ENCODE measurements at places on chromosomes 11 and 22.

GRCh38 chr11:128790196-128790595, 76.9 kb downstream of the KCNJ1 start:
- H3K4me1 ChIP-seq = peaks cover 30% of the 10 kb centered on the region
- no peaks in the 10 kb centered on the region for H3K27me3 ChIP-seq
- H3K36me3 ChIP-seq = peaks cover 9% of the 10 kb centered on the region
- DNase-seq = no peak

- DNase-seq = no peak
- H3K4me3 ChIP-seq = peak overlapping the region; percentile 47
- peaks cover 28% of the 10 kb centered on the region for H3K4me1 ChIP-seq
- no peaks in the 10 kb centered on the region for H3K36me3 ChIP-seq
- no peaks in the 10 kb centered on the region for H3K27me3 ChIP-seq
Observed at GRCh38 chr11:44559207-44559939, 6.1 kb upstream of the CD82 start.

GRCh38 chr22:43945632-43946383, 9.4 kb upstream of the SAMM50 start:
- H3K4me3 ChIP-seq = no peak overlapping the region
- H3K27me3 ChIP-seq = peaks cover 26% of the 10 kb centered on the region

GRCh38 chr11:132777067-132777975, 755.0 kb downstream of the OPCML start:
- H3K27ac ChIP-seq = peak overlapping the region; percentile 45
- peaks cover 9% of the 10 kb centered on the region for H3K27me3 ChIP-seq
- peaks cover 7% of the 10 kb centered on the region for H3K4me1 ChIP-seq
- no peak for DNase-seq
- no peak overlapping the region for H3K4me3 ChIP-seq

DNA sequence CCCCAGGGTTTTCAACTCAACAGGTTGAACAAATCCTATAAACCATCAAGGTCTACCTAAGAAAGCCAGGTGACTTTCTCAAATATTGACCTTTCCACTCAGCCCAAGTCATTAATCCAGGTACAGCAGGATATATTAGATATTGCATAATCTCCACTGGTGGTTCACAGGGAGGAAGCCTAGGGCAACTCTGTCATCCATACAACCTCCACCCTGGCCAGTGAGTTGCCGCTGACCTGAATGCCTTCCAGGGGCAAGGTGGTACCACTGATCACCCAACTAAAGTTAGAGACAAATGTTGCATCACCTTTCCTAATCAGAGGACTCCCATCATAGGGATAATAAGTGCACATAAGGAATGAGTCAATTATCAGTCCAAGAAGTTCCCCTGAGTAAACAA, 22.9 kb downstream of the GUCD1 start:
- peaks cover 3% of the 10 kb centered on the region for H3K36me3 ChIP-seq
- H3K4me3 ChIP-seq = no peak overlapping the region
- H3K27ac ChIP-seq = no peak overlapping the region

- H3K27ac ChIP-seq = no peak overlapping the region
- H3K4me3 ChIP-seq = no peak overlapping the region
- no peaks in the 10 kb centered on the region for H3K27me3 ChIP-seq
- no peak for DNase-seq
- no peaks in the 10 kb centered on the region for H3K4me1 ChIP-seq
- no peaks in the 10 kb centered on the region for H3K36me3 ChIP-seq
Observed at GRCh38 chr11:78149646-78150045, 10.2 kb upstream of the ALG8 start.

- peak overlapping the region; percentile 84 for H3K27ac ChIP-seq
- peaks cover 7% of the 10 kb centered on the region for H3K36me3 ChIP-seq
- peaks cover 21% of the 10 kb centered on the region for H3K4me1 ChIP-seq
Observed at GRCh38 chr11:971092-971690, 45.5 kb downstream of the AP2A2 start.

DNA sequence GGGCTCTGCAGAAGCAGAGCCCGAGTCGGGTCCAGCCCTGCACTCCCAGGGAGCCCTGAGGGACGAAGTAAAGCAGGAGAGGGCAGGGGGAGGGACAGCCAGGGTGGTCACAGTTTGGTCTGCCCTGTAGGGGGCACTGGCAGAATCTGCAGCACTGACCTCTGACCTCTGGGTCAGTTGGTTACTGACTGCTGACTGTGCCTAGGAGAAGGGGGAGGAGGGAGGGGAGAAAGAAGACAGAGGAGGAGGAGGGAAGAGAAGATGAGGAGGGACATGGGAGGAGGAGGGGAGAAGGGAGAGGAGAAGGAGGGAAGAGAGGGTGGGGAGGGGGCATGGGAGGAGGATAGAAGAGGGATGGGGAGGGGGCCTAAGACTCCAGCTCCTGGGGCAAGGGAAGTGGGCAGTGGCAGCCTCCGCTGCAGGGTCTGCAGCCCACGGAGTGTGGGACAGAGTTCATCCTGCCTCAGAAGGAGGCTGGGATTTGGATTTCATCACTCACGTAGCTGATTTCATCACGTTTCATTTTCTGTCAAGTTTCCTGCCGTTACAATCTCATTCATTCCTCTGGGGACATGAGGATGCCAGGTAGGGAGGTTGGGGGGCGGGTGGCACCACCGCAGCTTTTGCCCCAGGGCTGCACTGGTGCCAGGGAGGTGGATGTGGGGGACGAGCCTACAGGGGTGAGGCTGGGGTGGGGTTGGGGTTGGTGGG, 55.2 kb downstream of the FLRT1 start:
- peaks cover 5% of the 10 kb centered on the region for H3K4me1 ChIP-seq
- DNase-seq = no peak
- H3K36me3 ChIP-seq = peaks cover 2% of the 10 kb centered on the region
- peaks cover 7% of the 10 kb centered on the region for H3K27me3 ChIP-seq
- H3K27ac ChIP-seq = no peak overlapping the region

DNA sequence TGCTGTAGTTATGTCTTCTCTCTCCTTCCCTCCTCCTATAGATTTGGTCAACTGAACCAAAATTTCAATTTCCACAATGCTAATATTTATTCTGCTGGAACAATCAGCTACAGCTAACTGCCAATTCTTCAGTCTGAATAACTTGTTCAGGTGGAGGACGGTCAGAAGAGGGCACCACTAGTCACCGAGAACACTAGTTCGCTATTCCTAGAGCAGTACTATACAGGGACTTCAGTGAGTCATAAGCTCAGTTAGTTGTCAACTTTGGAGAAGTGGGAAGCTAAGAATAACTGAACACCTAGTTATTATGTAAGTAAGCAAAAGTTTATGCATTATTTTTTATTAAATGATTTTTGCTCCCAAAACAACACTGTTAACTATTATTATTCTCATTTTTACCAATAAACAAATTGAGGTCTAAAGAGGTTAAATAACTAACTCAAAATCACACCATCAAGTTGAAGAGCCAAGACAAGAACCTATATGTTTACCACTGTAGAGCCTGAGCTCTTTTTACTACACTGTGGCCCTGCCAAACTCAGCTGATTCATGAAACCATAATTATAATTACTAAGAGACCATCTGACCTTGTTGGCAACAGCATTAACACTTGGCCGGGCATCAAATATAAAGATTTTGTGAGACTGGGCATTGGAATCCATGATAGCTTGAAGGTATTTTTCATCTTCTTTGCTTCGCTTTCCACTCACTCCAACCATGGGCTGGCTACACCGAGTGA, 59.0 kb downstream of the CEP57 start:
- peaks cover 7% of the 10 kb centered on the region for H3K4me1 ChIP-seq
- no peak overlapping the region for H3K4me3 ChIP-seq
- no peak for DNase-seq

- H3K36me3 ChIP-seq = no peaks in the 10 kb centered on the region
- no peak for DNase-seq
- H3K27me3 ChIP-seq = peaks cover 40% of the 10 kb centered on the region
- H3K27ac ChIP-seq = no peak overlapping the region
- no peaks in the 10 kb centered on the region for H3K4me1 ChIP-seq
Observed at GRCh38 chr11:57150454-57150917, 31.3 kb upstream of the LRRC55 start.

DNA sequence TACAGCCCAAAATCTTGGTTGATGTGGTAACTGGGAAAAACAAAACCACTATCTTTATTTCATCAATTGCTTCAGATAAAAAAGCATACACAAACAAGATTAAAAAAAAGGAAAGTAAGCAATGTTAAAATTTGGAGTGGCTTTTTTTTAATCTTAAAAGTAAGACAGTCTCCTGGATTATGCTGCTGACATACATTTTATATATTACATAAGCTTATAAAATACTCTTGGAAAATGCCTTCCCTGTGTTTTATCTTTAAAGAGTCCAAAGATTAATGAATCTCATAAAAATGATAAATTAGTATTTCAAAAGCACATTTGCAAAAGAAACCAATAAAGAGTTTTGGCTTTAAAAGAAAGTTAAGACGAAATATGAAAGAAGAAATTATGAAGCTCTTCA, 132.7 kb downstream of the DLG2 start:
- H3K36me3 ChIP-seq = peaks cover 2% of the 10 kb centered on the region
- H3K27ac ChIP-seq = no peak overlapping the region
- no peak for DNase-seq
- no peaks in the 10 kb centered on the region for H3K27me3 ChIP-seq
- no peak overlapping the region for H3K4me3 ChIP-seq
- H3K4me1 ChIP-seq = no peaks in the 10 kb centered on the region

GRCh38 chr11:101438126-101438525, 145.7 kb downstream of the TRPC6 start:
- no peak overlapping the region for H3K4me3 ChIP-seq
- no peak for DNase-seq
- no peaks in the 10 kb centered on the region for H3K36me3 ChIP-seq
- no peak overlapping the region for H3K27ac ChIP-seq
- no peaks in the 10 kb centered on the region for H3K27me3 ChIP-seq
- H3K4me1 ChIP-seq = no peaks in the 10 kb centered on the region

DNA sequence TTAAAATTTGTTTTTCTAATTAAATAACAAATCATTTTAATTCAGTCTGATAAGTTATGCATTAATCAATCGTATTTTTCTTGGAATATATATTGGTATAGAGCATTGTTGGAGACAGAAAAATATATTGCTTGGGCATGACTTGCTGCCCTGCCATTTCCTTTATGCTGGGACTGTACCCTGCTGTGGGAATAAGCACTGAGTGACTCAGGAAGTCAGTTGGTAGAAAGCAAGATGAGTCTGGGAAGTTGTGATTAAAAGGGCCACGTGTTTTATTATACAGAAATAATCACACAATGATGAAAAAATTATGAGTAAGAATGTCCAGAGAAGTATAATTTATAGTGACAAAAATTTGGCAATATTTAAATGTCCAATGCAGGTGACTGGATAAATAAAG, 139.5 kb downstream of the KIF18A start:
- DNase-seq = no peak
- H3K27me3 ChIP-seq = no peaks in the 10 kb centered on the region
- H3K27ac ChIP-seq = no peak overlapping the region
- no peaks in the 10 kb centered on the region for H3K4me1 ChIP-seq

- H3K27me3 ChIP-seq = peaks cover 28% of the 10 kb centered on the region
- DNase-seq = no peak
- H3K4me1 ChIP-seq = no peaks in the 10 kb centered on the region
- H3K36me3 ChIP-seq = no peaks in the 10 kb centered on the region
- H3K4me3 ChIP-seq = no peak overlapping the region
Observed at GRCh38 chr11:34806875-34807274, 109.3 kb downstream of the APIP start.

DNA sequence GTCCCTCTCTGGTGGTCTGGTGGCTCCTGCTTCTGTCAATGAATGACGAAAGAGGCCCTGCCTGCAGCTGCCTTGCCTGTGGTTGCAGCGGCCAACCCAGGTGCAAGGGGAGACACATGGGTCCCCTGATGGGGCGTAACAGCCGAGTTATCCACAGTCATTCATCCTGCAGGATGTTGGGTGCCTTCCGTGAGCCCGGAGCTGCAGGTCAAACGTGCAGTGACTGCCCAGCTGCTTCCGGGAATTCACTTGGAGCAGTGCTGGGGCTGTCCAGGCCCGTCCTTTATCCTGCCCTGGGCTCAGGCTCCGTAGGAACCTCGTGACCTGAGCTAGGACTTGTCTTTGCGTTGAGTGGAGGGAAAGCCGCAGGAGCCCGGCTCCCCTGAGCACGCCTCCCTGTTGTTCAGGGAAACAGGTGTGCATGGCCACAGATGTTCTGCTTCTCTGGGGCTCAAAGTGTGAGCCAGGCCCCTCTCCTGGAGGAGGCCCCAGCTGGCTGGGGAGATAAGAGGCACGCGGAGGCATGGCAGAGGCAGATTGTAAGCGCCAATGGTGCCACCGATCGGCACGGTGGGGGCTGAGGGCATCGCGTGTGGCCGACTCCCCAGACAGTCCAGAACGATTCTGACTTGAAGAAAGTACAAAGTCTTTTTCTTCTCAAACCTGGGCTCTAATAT, 635.4 kb downstream of the BRD1 start:
- H3K27ac ChIP-seq = no peak overlapping the region
- no peak for DNase-seq
- peaks cover 44% of the 10 kb centered on the region for H3K27me3 ChIP-seq
- H3K36me3 ChIP-seq = peaks cover 3% of the 10 kb centered on the region

GRCh38 chr11:90558328-90558865, 335.5 kb upstream of the CHORDC1 start:
- H3K4me1 ChIP-seq = no peaks in the 10 kb centered on the region
- no peak overlapping the region for H3K4me3 ChIP-seq
- DNase-seq = no peak
- H3K27me3 ChIP-seq = no peaks in the 10 kb centered on the region
- H3K27ac ChIP-seq = no peak overlapping the region
- no peaks in the 10 kb centered on the region for H3K36me3 ChIP-seq

- no peak overlapping the region for H3K27ac ChIP-seq
- H3K36me3 ChIP-seq = no peaks in the 10 kb centered on the region
- no peak for DNase-seq
- peaks cover 4% of the 10 kb centered on the region for H3K4me1 ChIP-seq
Observed at GRCh38 chr11:68973219-68973618, 7.6 kb downstream of the MRGPRD start.

GRCh38 chr11:94450048-94450447, 43.6 kb downstream of the MRE11 start:
- no peak overlapping the region for H3K27ac ChIP-seq
- H3K4me3 ChIP-seq = no peak overlapping the region
- peaks cover 9% of the 10 kb centered on the region for H3K36me3 ChIP-seq
- no peaks in the 10 kb centered on the region for H3K27me3 ChIP-seq

- no peaks in the 10 kb centered on the region for H3K27me3 ChIP-seq
- H3K36me3 ChIP-seq = no peaks in the 10 kb centered on the region
- DNase-seq = no peak
- no peaks in the 10 kb centered on the region for H3K4me1 ChIP-seq
- H3K4me3 ChIP-seq = no peak overlapping the region
Observed at GRCh38 chr11:99952816-99953215, 734.3 kb upstream of the ARHGAP42 start.

- H3K27me3 ChIP-seq = peaks cover 21% of the 10 kb centered on the region
- H3K4me3 ChIP-seq = no peak overlapping the region
- no peaks in the 10 kb centered on the region for H3K4me1 ChIP-seq
- no peaks in the 10 kb centered on the region for H3K36me3 ChIP-seq
- DNase-seq = no peak
Observed at GRCh38 chr11:3201677-3202181, 16.9 kb downstream of the MRGPRG start.

Measured in T-helper 17 cell (primary cell).